ENCODE measurements at places on chromosomes 11 and 22.

- DNase-seq = no peak
Measured at GRCh38 chr11:61072316-61073109, 29.8 kb upstream of the CD5 start.

GRCh38 chr11:47157805-47158204, 18.9 kb downstream of the ARFGAP2 start:
- no peak for DNase-seq

DNA sequence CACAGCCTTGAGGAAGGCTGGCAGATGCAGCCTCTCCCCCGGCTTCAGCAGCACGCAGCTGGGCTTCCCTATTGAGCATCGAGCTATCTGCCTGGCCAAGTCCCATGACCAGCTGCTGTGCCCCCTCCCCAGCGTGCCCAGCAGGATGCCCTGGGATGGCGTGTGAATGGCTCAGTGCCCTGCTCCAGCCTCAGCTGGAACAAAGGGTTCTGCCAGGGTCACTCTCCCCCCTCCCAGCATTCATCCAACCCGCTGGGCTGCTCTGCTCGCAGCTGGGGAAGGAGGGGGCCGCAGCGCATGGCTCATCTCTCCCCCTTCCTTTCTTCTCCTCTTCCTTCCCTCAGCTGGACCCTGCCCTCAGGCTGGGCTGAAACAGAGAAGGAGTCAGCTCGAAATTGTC, 14.5 kb downstream of the LRP4 start:
- no peak for DNase-seq

DNA sequence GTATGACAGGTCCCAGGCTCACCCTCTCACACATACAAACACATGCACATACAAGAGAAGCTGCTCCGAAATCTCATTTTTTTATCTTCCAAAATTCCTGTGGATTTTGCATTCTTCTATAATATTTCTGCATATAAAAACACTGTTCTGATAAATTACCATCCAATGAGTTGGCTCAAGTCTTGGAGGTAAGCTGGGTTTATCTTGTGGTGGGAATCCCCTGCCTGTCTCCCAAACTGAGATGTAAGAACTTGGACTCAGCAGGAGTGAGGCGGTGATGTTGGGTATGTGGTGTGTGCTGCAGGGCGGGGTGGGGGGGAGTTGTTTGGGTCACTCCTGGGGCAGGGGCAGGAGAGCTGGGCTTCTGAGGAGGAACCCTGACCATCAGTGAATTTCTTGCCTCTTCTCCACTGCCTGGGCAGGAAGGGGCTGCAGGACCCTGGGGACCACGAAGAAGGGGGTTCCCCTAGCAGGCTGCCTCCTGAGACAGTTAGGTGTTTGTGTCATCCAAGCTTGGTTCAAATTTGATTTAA, 6.8 kb upstream of the P2RY6 start:
- no peak for DNase-seq

GRCh38 chr11:135006800-135007199, 594.8 kb upstream of the B3GAT1 start:
- DNase-seq = no peak

- DNase-seq = no peak
Measured at GRCh38 chr11:67117672-67118180, 1.3 kb upstream of the KDM2A start.

DNA sequence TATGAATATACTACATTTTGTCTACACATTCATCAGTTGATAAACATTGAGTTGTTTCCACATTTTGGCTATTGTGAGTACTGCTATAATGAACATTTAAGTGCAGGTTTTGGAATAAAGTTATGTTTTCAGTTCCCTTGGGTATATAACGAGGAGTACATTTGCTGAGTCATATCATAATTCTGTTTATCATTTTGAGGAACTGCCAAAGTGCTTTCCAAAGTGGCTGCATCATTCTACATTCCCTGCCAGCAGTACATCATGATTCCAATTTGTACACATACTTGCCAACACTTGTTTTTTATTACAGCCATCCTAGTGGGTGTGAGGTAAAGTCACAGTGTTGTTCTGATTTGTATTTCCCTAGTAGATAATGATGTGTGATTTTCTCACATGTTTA, 1458.6 kb upstream of the TENM4 start:
- peak; percentile 2 for DNase-seq

GRCh38 chr11:80320765-80321164, 879.9 kb upstream of the TENM4 start:
- no peak for DNase-seq

DNA sequence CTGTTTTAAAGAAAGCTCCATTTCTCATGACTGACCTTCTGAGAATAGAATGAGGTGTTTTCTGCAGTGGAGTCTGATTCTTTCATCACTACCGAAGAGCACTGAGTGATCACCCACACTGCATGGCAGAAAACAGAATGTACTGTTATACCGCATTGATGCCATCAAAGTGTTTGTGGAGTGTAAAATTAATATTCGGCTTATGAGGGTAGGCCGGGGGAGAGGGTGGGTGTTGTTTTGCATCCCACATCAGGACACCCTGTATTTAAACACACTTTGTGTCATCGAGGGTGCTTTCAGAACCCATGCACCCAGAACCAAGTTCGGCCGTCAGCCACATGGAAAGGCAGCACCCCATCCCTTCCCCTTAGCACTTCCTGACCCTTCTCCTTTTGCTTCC, 41.3 kb upstream of the ETS1 start:
- DNase-seq = no peak

DNA sequence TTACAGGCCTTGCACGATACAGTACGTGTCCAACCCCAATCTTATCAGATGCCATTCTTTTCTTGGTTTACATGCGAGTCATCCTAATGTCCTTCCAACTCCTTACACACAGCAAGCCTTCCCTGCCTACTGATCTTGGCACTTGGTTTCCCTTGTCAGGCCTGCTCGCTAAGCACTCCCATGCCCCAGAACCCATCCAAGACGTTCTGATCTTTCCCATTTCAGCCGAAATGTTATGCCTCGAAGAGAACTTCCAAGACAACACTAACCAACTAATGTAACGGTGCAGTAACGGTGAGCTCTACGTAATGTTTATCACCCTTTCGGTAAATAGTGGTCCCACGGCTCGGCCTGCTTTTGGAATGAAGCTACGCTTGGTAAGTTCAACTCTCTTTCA, 521 bp downstream of the PES1 start:
- DNase-seq = no peak

- DNase-seq = peak; percentile 82
Measured at GRCh38 chr22:38700789-38701628, at the start of gene JOSD1. Gene JOSD1 (minus strand): TSS chr22:38700943. CDS start chr22:38699987, 956 bp downstream.

GRCh38 chr11:45777127-45777969, 27.6 kb upstream of the SLC35C1 start:
- DNase-seq = no peak

- no peak for DNase-seq
Measured at GRCh38 chr22:36197514-36198146, 4.0 kb downstream of the APOL4 start.
